ENCODE measurements at places on chromosomes 2 and 18. TPM values are rescaled to one million over a fixed set of nuclear protein-coding genes. Genes with fewer than 3 reads are reported as not detected.

GRCh38 chr2:38856165-38856564, 19.6 kb downstream of the DHX57 start:
- DNase-seq, result peak; percentile 2

- DNase-seq, result no peak
These were observed 709.6 kb downstream of the GALR1 start for GRCh38 chr18:77959248-77959647.

- DNase-seq, result peak; percentile 49
These were observed 847 bp downstream of the SERPINE2 start for GRCh38 chr2:224038049-224038829.

DNA sequence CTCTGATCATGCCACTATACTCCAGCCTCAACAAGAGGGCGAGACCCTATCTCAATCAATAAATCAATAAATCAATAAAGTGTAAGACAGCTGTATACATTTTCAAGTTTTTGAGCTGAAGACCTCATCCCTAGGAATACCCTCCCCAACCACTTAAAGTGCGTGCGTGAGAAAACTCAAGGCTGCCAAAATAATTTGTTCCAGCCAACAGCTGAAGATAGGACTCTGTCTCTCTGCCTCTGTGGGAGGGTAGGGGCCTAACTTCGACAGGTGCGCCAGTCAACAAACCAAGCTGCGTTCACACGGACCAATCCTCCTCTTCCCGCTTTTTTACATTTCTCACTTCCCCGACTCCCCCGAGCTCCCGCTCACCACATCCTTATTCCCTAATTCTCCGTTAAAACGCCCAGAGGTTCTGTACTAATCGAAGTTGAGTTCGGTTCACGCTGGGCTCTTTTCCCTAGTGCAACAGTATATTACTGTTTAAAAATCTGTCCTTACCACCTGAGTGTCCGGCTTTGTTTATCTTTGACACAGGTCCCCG, 618 bp downstream of the POLR2D start:
- DNase-seq, result peak; percentile 4

DNA sequence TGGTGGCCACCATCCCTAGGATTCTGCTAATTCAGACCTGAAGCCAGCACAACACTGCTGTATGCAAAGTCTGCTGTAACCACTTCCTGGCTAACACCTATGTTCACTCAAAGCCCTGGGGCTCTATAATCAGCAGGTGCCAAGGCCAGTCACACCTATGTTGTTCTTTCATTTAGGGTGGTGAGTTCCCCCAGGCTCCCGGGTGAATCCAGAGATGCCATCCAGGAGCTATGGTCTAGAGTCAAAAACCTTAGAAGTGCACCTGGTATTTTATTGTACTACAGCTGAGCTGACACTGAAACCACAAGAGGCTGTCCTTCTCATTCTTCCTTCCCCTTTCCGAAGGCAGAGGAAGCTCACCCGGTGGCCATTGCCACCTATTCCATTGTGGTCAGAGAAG, 46.2 kb upstream of the CCDC141 start:
- DNase-seq, result no peak

INO80C gene
- 13.5 TPM for polyA plus RNA-seq

RPRD1A gene
- 36.4 TPM for polyA plus RNA-seq

- no peak for DNase-seq
These were observed at the start of gene INPP5D for GRCh38 chr2:233059797-233060500. INPP5D (plus strand) TSS chr2:233060342; CDS start chr2:233060479, 137 bp downstream.

Data from fibroblast of lung (primary cell).